Fibroblast of skin of left biceps (primary cell): ENCODE measurements at places on chromosomes 5 and 9.

DNA sequence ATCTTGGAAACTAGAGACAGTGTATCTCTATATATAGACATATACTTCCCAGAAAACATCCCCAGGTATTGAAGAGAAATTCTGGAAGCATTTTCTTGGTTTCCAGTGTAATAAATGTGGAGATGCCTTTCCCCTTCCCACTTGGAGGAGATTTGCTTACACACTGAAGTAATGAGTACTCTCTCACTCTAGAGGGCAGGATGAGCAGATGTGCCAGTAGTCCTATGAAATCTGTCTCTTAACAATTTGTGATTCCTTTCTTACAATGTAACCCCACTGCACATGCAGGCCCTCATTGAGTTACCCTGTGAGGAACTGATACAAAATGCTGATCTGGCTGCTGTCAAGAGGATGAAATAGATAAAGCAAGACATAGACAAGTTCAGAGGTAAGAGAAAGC is 567.2 kb downstream of the SLCO4C1 start:
- no peak for DNase-seq

GRCh38 chr5:179276838-179277395 is 68.3 kb downstream of the ADAMTS2 start:
- DNase-seq = no peak

DNA sequence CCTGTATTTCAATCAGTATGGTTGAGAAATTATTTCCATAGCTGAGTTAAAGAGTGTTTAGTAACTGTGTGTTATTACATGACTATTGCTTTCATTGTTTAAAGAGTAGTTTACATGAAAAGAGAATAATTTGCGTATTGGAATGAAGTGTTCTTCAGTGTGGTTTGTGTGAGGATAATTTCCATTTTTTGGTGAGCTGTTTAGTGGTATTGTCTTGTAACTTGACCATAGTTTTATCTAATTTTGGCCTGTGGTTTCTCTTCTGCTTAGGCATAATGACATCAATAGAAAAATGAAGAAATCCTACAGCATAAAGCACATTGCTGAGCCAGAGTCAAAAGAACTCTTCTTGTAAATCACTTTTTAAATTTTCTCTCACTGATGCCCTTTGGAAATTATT is 151.2 kb downstream of the SNCAIP start:
- DNase-seq = peak; percentile 35

DNA sequence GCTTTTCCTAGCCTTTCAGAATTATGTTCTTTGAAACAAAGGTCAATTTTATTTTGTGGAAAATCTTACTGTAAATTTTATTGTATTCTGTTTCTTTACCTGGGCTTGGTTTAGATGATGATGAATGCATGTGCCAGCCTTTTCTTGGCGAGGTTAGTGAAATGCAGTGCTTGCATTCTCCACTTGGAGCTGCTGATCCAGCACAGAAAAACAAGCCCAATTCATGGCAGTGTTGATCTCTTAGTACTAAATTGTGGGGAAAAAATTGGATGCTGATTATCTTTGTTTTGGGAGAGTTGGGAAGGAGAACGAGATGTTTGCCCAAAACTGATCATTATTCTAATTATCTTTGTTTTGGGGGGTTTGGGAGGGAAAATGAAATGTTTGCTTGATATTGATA is 3.7 kb downstream of the HABP4 start:
- no peak for DNase-seq

DNA sequence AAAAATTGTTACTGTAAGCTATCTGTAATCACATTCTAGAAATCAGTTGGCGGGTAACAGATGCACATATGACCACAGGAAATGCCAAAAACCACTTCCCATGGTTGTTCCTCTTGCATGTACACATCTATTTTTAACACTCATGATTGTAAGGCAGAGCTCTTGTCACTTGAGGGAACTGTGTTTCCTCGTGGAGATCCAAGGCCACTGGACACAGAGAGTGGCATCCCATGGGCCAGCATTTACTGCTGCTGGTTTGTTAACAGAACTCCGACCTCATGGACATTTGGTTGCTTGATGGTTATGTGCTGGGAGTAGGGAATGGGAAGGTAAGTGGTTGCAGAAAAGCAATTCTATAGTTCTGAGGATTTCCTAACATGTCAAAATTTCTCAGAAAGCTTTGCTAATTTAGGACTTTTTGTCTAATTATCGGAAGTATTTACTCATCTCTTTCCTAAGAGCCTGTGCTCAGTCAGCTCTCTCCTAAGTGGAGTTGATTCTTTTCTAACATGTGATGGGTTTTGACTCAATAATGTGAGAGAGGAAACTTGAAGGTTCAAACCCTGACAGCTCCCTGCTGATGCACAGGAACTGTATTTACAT is 202.0 kb upstream of the NR3C1 start:
- no peak for DNase-seq

DNA sequence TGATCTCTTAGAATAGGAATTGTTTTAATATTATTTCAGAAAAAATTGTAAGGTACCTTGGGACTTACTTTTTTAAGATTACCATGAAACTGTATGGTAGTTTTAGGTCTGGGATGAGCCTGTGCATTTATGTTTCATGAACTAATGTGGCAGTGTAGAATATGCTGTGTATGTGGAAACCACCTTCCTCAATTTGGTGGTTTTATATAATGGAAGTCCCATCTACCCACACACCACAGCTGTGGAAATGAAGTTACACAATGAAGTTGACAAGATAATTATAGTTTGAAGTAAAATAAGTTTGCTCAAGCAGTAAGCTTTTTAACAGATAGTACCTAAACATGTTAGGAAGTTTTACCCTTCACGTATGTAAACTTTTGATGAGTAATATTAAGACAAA is 24.4 kb downstream of the WDR36 start:
- DNase-seq = no peak
